ENCODE measurements at places on chromosomes 5 and 9. TPM values are rescaled to one million over a fixed set of nuclear protein-coding genes. Genes with fewer than 3 reads are reported as not detected.

The MED22 gene
- 23.4 TPM for total RNA-seq

The SPINK6 gene
- not detected for total RNA-seq

GRCh38 chr9:14031060-14031414 lies 282.9 kb downstream of the NFIB start:
- H3K4me1 ChIP-seq, result no peaks in the 10 kb centered on the region
- no peak overlapping the region for H3K27ac ChIP-seq
- DNase-seq, result no peak
- no peaks in the 10 kb centered on the region for H3K36me3 ChIP-seq

DNA sequence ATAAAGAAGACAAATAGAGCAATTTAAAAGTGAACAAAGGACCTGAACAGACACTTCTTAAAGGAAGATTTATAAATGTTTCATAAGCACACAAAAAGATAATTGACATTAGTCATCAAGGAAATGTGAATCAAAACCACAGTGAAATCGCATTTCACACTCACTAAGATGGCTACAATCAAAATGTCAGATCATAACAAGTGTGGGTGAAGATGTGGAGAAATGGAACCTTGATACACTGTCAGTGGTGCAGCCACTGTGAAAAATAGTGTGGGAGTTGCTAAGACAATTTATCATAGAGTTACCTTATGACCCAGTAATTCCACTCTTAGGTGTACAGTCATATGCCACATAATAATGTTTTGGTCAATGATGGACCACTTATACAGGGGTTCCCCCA lies 54.5 kb upstream of the HTR4 start:
- no peak overlapping the region for H3K4me3 ChIP-seq
- DNase-seq, result peak; percentile 69
- H3K36me3 ChIP-seq, result peaks cover 4% of the 10 kb centered on the region
- H3K27me3 ChIP-seq, result peaks cover 26% of the 10 kb centered on the region

DNA sequence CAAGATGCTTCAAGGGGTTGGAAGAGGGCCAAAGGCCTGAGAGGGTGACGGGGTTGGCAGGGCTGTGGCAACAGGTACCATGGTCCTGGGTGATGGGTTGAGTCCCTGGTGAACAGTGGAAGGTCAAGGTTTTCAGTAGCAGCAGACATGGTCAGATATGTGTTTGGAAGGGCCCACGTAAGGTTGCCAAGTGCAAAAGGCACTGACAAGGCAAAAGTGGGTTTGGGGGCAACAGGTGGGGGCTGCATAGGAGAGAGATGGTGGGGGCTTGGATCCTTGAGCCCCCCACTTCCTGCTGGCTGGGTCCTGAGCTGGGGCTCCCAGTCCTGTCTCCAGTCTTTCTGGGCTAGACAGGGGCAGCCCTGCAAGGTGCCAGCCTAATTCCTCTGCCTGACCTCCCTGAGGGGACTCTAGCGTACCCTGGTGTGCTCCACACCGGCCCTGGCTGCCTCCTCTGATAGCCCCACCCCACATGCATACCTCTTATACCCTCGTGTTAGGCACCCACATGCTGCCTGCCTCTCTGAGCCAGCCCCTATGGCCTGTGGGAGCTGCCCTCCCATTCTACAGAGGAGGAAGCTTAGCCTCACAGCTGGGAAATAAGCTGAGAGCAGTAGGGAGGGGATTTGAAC lies 20.9 kb upstream of the NSD1 start:
- no peaks in the 10 kb centered on the region for H3K27me3 ChIP-seq
- DNase-seq, result no peak
- H3K36me3 ChIP-seq, result no peaks in the 10 kb centered on the region
- H3K27ac ChIP-seq, result no peak overlapping the region
- no peak overlapping the region for H3K4me3 ChIP-seq

DNA sequence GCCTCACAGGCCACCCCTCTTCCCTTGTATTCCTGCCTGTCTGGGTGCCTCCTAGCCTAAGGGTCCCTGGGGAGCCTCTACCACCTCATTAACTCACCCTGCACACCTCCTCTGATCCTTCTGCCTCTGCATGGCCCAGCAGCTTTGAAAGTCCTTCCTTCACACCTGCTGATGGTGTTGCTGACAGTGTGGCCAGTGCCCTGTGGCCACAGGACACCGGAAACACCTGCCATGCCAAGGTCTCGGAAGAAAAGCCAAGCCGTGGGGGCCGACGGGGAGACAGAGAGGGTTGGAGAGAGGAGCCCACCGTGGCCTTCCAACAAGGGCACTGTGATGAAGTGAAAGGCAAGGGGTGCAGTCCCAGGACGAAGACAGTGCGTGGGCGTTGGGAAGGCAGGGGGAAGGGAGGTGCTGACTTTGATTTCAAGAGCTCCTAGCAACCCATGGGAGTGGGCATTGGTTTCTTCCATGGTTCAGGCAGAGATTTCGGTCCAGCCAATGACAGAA lies 4.1 kb downstream of the BTNL9 start:
- no peak for DNase-seq
- H3K36me3 ChIP-seq, result no peaks in the 10 kb centered on the region

DNA sequence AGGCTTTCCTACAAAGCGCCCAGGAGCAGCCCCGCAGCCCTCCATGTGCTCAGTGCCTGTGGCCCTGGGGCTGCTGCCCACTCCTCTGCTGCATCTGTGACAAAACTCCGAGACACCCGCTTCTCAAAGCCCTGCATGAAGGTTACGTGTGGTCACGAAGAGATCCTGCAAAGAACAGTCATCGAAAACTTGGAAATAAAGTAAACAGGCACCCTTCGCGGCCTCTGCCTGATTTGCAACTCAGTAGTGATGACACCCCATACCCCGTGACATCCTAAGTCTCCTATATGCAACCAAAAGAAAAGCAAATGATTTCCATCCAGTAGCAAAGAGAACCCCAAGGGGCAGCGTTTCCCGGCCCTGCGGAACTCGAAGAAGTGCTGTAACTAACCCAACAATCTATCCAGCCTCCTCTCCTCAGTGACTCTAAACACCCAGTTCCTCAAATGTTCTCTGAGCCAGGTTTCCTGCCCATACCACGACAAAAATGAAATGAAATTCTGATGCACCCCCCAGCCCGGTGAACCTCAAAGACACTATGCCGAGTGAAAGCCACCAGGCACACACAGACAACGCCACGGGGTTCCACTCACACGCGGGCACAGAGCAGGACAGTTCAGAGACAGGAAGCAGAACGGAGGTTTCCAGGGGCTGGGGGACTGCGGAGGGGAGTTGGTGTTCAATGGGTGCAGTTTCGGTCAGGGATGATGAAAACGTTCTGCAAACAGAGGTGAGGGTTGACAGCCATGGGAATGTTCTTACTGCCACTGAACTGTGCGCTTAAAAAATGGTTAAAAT lies 19.0 kb downstream of the NACC2 start:
- H3K27me3 ChIP-seq, result no peaks in the 10 kb centered on the region
- DNase-seq, result peak; percentile 34
- H3K4me3 ChIP-seq, result peak overlapping the region; percentile 4
- no peak overlapping the region for H3K27ac ChIP-seq
- no peaks in the 10 kb centered on the region for H3K36me3 ChIP-seq
- H3K4me1 ChIP-seq, result peaks cover 12% of the 10 kb centered on the region

DNA sequence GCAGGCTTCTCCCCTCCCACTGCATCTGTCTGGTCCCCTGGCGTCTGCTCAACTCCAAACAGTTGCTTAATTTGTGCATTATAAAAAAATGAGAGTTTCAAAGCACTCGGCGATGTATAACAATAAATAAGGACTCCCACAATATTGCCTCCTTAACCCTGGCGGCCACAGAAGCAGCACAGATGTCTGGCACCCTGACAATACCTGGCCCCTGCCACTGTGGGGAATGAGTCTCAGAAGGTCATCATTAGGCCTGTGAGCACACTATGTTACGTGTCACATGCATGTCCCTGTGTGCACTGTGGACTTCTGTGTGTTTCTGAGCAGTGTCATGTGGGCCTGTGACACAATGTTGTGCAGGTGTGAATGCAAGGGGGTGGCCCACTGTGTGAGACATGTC lies 236.5 kb downstream of the PBX3 start:
- H3K4me3 ChIP-seq, result no peak overlapping the region
- H3K36me3 ChIP-seq, result no peaks in the 10 kb centered on the region
- no peaks in the 10 kb centered on the region for H3K4me1 ChIP-seq

DNA sequence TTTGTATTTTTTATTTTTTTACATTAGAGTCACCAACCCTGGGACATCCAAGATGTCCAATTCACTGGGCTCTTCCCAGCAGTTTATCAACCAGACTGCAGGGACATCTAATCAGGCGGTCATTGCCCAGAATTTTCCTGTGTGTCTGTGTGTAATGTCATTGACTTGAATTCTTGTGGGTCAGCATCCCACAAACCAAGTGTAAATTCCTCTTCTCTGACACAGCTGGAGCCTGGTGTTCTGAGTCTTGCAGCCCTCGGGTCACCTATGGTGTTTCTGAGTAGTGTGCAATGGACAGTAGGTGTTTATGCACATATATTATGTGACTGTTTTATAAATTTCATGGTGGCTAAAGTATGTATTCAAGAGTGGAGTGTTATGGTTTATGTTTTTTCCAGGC lies 815.7 kb downstream of the SEMA5A start:
- no peaks in the 10 kb centered on the region for H3K27me3 ChIP-seq
- H3K4me3 ChIP-seq, result no peak overlapping the region
- no peaks in the 10 kb centered on the region for H3K36me3 ChIP-seq
- DNase-seq, result no peak
